CD8-positive, alpha-beta memory T cell (primary cell): ENCODE measurements at places on chromosomes 6 and 20. TPM values are rescaled to one million over a fixed set of nuclear protein-coding genes. Genes with fewer than 3 reads are reported as not detected.
A peak's percentile ranks its signal among the peaks of the same experiment; 100 is the strongest.

DNA sequence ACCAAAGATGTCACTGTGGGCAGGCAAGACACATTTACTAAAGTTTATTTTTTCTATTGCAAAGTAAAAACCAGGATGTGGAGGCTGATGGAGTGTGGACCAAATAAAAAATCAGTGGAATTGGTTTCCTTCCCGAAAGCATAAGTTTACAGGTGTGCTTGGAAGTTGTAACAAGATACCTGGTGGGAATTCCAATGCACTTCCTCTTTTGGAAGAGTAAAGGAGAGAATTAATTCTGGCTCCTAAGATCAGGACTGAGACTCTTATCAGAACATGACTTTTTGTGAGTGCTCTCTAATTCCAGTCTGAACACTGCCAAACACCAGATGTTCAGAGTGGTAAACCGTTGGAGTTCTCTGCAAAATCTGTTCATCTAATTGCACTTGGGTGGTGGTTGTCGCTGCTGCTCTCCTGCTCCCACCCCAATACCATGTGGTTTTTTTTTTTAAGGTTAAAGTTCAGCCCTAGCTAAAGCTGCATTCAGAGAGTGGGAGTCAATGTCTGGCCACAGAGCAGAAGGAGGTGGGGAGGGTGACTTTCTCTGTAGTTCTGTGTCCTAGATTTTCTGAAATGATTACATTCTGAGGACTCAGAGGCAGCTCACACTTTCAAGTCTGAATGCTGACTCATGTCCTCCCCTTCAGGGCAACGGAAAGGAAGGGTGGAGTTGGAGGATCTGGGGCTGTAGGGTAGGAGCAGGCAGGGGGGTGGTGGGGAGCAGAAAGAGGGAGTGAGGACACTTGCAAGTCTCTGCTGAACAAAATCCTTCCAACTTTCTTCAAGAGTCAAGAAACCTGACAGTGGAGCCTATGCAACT lies 275.8 kb upstream of the PRDM1 start:
- H3K36me3 ChIP-seq, result no peaks in the 10 kb centered on the region
- peaks cover 26% of the 10 kb centered on the region for H3K4me1 ChIP-seq
- peak overlapping the region; percentile 22 for H3K27ac ChIP-seq
- no peaks in the 10 kb centered on the region for H3K27me3 ChIP-seq
- peak; percentile 4 for DNase-seq

GRCh38 chr20:62043131-62043914 lies 22.4 kb downstream of the TAF4 start:
- no peak overlapping the region for H3K4me3 ChIP-seq
- DNase-seq, result no peak
- H3K4me1 ChIP-seq, result no peaks in the 10 kb centered on the region
- H3K36me3 ChIP-seq, result no peaks in the 10 kb centered on the region
- no peaks in the 10 kb centered on the region for H3K27me3 ChIP-seq

- no peaks in the 10 kb centered on the region for H3K27me3 ChIP-seq
- DNase-seq, result no peak
- H3K27ac ChIP-seq, result no peak overlapping the region
- H3K4me3 ChIP-seq, result no peak overlapping the region
- H3K36me3 ChIP-seq, result no peaks in the 10 kb centered on the region
- H3K4me1 ChIP-seq, result no peaks in the 10 kb centered on the region
These were observed 33.2 kb downstream of the SLC22A23 start for GRCh38 chr6:3423439-3424184.

DNA sequence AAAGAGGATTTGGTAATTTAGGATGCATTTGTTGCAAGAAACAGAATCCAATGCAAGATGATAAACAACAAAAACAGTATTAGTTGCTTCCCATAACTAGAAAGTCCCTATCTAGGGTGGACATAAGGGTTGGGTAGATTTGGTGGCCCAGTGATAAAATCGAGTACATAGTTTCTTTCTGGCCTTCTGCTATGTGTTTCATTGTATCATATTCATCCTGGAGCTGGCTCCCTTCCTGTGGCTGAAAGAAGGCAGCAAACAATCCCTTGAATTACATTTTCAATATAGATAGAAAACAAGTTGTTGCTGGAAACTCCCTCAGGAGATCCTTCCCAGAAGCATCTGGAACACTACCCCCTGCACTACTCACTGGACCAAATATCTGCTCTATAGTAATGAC lies 135.1 kb downstream of the ID4 start:
- H3K27me3 ChIP-seq, result no peaks in the 10 kb centered on the region
- H3K4me3 ChIP-seq, result no peak overlapping the region
- H3K36me3 ChIP-seq, result no peaks in the 10 kb centered on the region
- no peak overlapping the region for H3K27ac ChIP-seq
- no peak for DNase-seq
- no peaks in the 10 kb centered on the region for H3K4me1 ChIP-seq

GRCh38 chr6:139879823-139880356 lies 505.4 kb upstream of the CITED2 start:
- no peaks in the 10 kb centered on the region for H3K36me3 ChIP-seq
- no peaks in the 10 kb centered on the region for H3K4me1 ChIP-seq
- no peak overlapping the region for H3K27ac ChIP-seq
- H3K27me3 ChIP-seq, result no peaks in the 10 kb centered on the region
- no peak overlapping the region for H3K4me3 ChIP-seq
- no peak for DNase-seq

The RUNX2 gene
- 25.3 TPM for total RNA-seq

The TRIM27 gene
- total RNA-seq, result 69.2 TPM

The ID4 gene
- total RNA-seq, result not detected

The KIF6 gene
- not detected for total RNA-seq

The TMEM14C gene
- total RNA-seq, result 68.0 TPM
